Nucleus accumbens (tissue), 56 donors: ENCODE measurements at places on chromosomes 16 and 17.

GRCh38 chr17:2723505-2723996 is 12.0 kb upstream of the CLUH start:
- DNase-seq, result no peak

DNA sequence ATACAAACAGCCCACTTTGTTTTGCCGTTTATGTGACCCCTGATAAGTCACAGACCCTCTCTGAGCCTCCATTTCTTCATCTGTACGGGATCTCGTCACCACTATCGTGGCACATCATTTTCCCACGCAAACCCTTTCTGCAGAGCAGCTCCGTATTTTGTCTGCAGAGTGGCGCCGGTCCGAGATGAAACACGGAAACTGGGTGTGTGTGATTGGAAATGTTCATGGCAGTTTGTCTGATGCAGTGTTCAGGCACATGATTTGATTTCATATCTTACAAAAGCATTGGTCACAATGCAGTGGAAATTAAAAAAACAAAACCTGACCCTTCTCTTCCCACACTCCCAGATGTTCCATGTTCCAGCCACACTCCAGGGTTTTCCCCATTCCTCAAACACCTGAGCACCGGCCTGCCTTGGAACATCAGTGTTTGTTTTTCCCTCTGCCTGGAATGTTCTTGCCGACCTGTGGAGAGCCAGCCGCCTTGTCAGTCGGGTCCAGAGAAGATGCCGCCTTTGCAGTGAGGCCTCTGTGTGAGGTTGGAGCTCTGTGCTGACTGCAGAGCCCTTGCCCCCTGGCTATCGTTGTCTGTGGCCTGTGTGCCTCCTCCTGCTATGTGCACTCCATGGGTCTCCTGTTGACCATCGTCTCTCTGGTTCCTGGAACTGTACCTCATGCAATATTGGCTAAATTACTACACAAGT is 39.2 kb downstream of the NT5M start:
- no peak for DNase-seq

DNA sequence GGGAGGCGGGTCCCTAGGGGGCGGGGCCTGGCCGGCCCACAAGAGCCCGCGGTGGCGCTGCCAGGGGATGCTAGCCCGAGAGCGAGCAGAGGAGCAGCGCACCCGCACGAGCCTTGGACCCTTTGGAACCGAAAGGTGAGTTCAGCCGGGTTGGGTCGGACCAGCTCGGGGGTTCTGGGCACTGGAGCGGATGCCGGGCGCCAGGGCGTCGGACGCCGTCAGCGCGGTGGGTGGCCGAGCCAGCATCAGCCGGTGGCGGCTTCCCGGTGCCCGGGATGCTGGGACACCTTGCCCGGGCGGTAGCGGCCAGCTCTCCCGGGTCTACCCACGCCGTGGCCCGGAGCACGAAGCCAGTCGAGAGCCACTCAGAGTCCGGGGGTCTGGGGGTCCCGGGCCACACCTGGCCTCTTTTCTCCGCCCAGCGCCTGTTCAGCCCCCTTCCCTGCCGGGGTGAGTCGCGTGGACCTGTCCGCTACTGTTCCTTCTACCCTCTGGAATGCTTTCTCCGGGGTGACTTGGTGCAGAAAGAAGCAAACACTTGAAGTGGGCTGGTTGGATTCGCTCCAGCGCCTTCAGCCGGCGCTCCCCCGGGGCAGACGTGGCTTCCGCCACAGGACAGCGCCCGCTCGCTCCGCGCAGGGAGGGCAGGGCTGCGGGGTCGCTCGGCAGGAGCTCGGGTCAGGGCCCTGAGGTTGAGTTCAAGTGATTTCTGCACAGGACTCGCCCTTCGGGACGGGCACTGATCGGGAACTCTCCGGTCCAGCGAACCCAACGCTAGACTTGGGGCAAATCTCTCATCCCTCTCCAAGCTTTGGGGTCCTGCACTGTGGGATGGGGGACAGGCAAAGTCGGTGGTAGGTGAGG is at the start of gene SCNN1G:
Gene SCNN1G (plus strand): TSS at position 67 of the 864 bp plus-strand sequence. CDS start 3,527 bp downstream, outside the sequence.
- DNase-seq, result no peak

- no peak for DNase-seq
Observed at GRCh38 chr17:71709271-71709890, 411.4 kb upstream of the SOX9 start.

GRCh38 chr16:57648581-57649442 is 19.3 kb upstream of the ADGRG3 start:
- DNase-seq, result peak; percentile 71
